ENCODE measurements at places on chromosomes 4 and X.

DNA sequence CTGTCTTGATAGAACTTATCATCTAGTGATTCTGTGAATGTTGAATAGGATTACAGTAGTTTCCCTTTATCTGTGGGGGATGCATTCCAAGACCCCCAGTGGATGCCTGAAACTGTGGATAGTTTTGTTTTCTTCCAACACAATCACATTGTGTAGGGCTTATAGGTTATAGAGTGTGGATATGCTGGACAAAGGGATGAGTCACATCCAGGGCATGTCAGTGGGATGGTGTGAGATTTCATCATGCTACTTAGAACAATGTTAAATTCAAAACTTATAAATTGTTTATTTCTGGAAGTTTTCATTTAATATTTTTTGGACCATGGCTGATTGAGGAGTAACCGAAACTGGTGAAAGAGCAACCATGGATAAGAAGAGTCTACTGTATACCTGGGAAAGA lies 432.3 kb upstream of the ATOH1 start:
- peak; percentile 21 for DNase-seq

GRCh38 chr4:1150875-1151274 lies 21.5 kb downstream of the SPON2 start:
- no peak for DNase-seq

GRCh38 chrX:8738588-8739189 lies 6.8 kb upstream of the ANOS1 start:
- DNase-seq = peak; percentile 36

GRCh38 chr4:7668271-7668670 lies 233.5 kb upstream of the PSAPL1 start:
- DNase-seq = no peak

- DNase-seq = no peak
These were observed 753.6 kb downstream of the RPA4 start for GRCh38 chrX:97637289-97637688.

GRCh38 chr4:37486166-37486565 lies 200.0 kb downstream of the RELL1 start:
- no peak for DNase-seq

GRCh38 chr4:54525602-54526001 lies 132.2 kb upstream of the KIT start:
- DNase-seq = peak; percentile 55

- DNase-seq = no peak
These were observed 235.4 kb downstream of the HNRNPD start for GRCh38 chr4:82138374-82138773.

DNA sequence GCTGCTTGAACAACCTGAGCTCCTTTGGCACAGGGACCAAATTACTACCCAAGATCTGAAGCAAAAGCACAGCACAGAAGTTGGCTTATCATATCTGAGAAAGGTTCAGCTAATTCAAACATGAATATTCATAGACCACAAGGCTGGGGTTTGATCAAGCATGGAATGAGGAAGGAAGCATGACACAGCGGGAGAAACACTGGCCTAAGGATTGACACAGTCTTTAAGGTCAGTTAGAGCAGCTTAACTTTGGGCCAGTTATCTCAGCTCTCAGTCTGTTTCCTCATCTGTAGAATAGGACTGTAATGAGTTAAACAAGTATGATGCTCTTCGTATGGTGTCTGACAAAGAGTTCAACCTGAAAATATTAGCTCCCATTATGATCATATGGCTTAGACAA lies 88.5 kb upstream of the CBR4 start:
- DNase-seq = no peak

GRCh38 chrX:19064175-19064574 lies 58.1 kb downstream of the ADGRG2 start:
- DNase-seq = peak; percentile 9

- DNase-seq = no peak
These were observed 427.9 kb downstream of the STIM2 start for GRCh38 chr4:27288496-27288895.

GRCh38 chrX:40006106-40007017 lies 91.4 kb downstream of the BCOR start:
- DNase-seq = peak; percentile 21

GRCh38 chrX:79325263-79325958 lies 41.7 kb downstream of the ITM2A start:
- no peak for DNase-seq

Measured in fibroblast of villous mesenchyme (primary cell).